ENCODE measurements at places on chromosomes 5 and 9. TPM values are rescaled to one million over a fixed set of nuclear protein-coding genes. Genes with fewer than 3 reads are reported as not detected.

The ANKRD18B gene
- total RNA-seq: not detected

The MTREX gene
- 123 TPM for total RNA-seq

The RHOBTB3 gene
- 86.9 TPM for total RNA-seq

The PLGRKT gene
- total RNA-seq: 6.5 TPM

The NEUROG1 gene
- not detected for total RNA-seq

The OR13C4 gene
- not detected for total RNA-seq

The GFI1B gene
- not detected for total RNA-seq

The OTP gene
- not detected for total RNA-seq

The PTGES gene
- total RNA-seq: 30.9 TPM

The STING1 gene
- 42.1 TPM for total RNA-seq

The WDR55 gene
- 21.9 TPM for total RNA-seq

The EPB41L4A gene
- total RNA-seq: 0.54 TPM

The EMB gene
- 0.16 TPM for total RNA-seq

The RNF180 gene
- 3.4 TPM for total RNA-seq

The IL5 gene
- total RNA-seq: not detected

The TEX48 gene
- not detected for total RNA-seq

The TSLP gene
- 20.8 TPM for total RNA-seq

The CARTPT gene
- not detected for total RNA-seq

The ADRB2 gene
- 0.16 TPM for total RNA-seq

The ZFAND5 gene
- 112 TPM for total RNA-seq

The CCL21 gene
- not detected for total RNA-seq

The ISL1 gene
- 0.18 TPM for total RNA-seq

The MAMDC2 gene
- total RNA-seq: 2.8 TPM

The OBP2B gene
- total RNA-seq: not detected
